ENCODE measurements at places on chromosomes 2 and 18.

DNA sequence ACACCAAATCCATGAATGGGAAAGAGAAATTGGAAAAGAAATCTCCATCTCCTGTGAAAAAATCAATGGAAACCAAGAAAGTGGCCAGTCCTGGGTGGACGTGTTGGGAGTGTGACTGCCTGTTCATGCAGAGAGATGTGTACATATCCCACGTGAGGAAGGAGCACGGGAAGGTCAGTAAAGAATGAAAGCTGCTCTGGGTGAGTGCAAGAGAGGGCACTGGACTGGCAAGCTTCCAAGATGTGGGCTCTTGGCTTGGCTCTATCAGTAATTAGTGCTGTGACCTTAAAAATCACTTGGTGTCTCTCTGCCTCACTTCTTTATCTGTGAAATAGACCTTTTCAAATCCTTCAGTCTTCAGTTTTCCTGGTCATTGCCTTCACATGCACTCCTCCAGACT is 89.0 kb downstream of the ZNF532 start:
- peak; percentile 24 for DNase-seq

DNA sequence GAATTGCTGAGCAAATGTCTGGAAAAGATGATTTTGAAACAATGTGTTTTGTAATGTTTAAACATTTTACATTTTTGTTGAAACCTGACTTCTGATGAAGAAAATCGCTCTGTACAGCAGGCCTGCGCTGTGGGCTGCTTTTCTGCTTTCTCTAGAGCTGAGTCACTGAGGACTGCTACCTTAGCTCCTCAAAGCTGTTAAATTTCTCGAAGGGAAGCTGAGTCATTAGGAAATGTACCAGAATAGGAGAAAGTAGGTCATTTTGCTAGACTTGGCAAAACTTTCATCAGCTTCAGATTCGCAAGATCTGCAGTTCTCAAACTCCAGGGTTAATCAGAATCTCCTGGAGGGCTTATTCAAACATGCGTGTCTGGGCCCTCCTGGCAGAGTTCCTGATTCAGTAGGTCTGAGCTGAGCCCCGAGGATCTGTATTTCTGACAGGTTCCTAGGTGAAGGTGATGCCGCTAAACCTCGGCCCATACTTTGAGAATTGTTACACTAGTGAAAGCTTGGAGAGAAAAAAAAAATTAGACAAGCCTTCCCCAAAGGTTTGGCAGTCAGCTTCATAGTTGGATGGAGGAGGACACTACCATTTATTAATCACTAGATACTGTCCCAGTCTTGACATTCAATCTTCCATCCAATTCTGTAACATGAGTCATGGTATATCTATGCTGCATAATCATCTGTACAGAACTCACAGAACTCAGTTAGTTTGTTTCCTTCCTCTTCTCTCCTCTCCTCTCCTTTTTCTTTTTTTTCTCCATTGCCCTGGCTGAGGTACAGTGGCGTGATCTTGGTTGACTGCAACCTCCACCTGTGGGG is 297.6 kb downstream of the PARD3B start:
- no peak for DNase-seq

- DNase-seq: no peak
These were observed 215.9 kb downstream of the RNF152 start for GRCh38 chr18:61676773-61677434.

DNA sequence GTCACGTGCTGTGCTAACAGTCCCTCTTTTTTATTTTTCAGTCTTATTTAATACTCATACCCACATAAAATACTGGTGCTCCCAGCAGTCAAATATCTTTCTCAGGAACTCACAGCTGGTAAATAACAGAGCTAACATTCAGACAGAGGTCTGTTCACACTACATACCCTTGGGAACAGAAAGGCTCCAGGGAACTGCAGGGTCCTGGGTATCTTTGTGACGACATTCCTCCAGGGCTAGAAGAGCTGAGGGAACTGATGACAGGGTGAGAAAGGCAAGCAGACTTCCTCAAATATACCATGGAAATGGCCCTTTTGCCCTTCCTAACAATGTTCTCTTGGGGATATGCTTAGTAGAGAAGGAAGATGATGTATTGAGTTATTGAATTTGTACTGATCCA is 19.3 kb downstream of the PDE6D start:
- no peak for DNase-seq

DNA sequence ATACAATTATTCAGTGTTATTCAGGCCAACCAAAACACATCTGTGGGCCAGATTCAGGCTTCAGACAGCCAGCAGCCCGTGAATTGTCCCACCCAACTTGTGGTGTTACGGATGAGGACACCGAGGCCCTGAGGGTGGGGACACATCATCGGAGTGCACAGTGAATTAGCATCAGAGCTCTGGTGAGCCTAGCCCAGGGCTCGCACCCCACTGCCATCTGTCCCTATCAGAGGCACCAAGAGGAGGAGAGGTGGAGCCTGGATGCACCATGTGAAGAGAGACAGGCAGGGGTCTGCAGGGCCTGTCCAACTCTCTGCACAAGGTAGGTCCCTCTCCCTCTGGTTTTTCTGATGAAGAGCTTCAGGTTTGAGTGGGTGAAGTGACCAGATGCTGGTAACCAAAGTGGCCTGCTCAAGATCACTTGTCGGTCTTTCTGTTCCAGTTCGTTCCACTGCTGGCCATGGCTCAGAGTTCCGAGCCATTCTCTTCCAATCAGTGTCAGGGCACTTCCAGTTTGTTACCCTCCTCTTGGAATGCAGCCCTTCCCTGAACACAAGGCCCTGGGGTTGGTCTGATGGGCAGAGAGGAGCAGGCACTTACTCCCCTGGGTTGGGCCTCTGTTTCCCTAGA is 14.8 kb upstream of the GLI2 start:
- no peak for DNase-seq

GRCh38 chr2:26562811-26563645 is 78.1 kb downstream of the CIB4 start:
- DNase-seq: no peak

DNA sequence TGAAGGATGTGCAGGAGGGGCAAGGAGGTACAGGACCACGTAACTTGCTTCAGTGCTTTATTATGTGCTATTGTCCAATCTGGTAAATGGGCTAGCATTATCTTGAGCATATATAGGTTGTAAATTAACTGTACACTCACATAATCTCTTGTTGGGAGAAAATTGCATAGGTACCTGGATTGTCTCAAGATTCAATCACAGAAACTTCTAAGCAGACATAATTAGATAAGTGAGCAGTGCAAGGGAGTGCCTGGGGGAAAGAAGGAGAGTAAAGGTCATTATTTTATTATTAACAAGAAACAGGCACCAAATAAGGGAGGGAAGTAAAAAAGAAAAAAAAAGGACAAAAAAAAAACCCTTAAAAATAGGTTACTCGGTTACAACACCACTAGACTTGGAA is 186.2 kb downstream of the MBD5 start:
- DNase-seq: no peak

DNA sequence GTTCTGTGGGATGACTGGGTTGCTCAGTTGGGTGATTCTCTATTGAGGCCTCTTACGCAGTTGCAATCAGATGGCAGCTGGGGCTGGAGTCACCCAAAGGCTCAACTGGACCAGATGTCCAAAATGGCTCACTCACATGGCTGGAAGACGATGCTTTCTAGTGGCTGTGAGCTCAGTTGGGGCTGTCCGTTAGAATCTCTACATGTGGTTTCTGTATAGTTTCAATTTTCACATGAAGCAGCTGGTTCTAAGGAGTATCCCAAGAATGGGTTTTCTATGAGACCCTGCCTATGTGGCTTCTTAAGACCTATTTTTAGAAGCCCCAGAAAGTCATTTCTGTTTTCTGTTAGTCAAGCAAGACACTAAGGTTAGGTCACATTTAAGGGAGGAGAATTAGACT is 4.4 kb downstream of the XRCC5 start:
- no peak for DNase-seq

- DNase-seq: no peak
These were observed 19.1 kb downstream of the CAPG start for GRCh38 chr2:85390941-85391669.

GRCh38 chr18:80033181-80034067 is 810 bp upstream of the RBFA start:
- no peak for DNase-seq

- DNase-seq: no peak
These were observed 65.6 kb downstream of the STRADB start for GRCh38 chr2:201517094-201517493.

- DNase-seq: no peak
These were observed 34.6 kb downstream of the ODC1 start for GRCh38 chr2:10413503-10413902.

DNA sequence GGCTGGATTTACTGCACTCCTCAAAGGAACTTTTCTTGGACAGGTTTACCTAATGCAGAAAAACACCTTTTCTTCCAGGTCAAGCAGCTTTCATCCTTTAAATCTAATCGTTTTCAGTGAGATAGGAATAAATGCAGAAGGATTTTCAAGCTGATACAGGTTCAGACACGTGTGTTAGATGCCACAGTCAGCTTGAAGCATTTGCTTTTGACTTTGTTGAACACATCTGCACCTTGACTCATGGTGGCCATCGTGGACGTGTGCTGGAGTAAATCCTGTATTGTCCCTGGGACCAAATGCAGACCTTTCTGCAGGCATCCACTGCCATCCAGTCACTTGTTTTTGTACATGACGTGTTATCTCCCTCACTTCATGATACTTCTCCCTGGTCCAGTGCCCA is 61.9 kb downstream of the KLHL29 start:
- DNase-seq: no peak

DNA sequence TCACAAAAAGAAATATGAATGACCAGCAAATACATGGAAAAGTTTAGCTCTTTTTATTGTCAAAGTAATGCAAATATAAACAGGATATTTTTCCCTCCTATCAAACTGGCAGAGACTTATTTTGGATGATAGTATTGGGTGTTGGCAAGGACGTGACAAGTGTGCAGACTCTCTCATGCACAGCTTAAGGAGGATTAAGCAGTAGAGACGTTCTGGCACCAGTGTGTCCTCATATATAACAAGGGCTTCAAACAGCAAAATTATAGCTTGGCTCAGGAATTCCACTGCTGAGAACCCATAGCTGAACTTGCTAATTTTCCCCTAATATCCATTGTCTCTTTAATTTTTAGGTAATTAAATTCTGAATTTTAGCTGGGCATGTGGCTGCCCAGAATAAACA is 114.4 kb downstream of the FAM124B start:
- no peak for DNase-seq

- no peak for DNase-seq
These were observed 44.2 kb upstream of the HS6ST1 start for GRCh38 chr2:128362889-128363228.

GRCh38 chr2:168543037-168543436 is 87.0 kb downstream of the CERS6 start:
- no peak for DNase-seq

- DNase-seq: no peak
These were observed 49.5 kb downstream of the TIMM21 start for GRCh38 chr18:74197705-74198341.

GRCh38 chr2:10844097-10844496 is 31.5 kb upstream of the PDIA6 start:
- DNase-seq: peak; percentile 67

DNA sequence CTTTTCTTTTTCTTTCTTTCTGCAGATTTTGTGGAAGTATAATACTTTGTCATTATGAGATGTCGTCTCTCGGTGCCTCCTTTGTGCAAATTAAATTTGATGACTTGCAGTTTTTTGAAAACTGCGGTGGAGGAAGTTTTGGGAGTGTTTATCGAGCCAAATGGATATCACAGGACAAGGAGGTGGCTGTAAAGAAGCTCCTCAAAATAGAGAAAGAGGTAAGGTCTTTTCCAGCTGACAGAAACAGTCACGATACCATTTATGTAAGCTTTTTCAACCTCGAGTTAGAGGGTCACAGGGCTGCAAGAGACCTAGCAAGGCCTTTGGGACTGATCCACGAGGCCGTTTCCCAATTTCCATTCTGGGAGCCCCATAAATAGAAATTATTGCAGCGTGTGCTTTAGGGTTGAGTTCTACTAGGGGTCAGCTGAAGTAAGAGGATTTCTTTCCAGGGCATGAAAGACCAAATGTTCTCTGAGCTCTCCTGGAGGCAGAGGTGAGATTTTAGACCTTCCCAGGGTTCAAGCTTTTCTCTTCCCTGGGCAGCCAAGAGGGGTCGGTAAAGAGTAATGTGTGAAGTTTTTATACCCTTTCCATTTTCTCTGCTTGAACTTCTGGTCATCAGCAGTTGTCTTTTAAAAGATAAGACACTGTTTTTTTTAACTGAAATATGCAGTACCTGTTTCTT is 15.5 kb downstream of the MAP3K20 start:
- no peak for DNase-seq

- no peak for DNase-seq
These were observed 2.1 kb downstream of the PDIA6 start for GRCh38 chr2:10810202-10811161.

- DNase-seq: no peak
These were observed 93.5 kb upstream of the OTOS start for GRCh38 chr2:240233885-240234502.

GRCh38 chr2:201257956-201258665 is 2.2 kb upstream of the CASP8 start:
- DNase-seq: no peak

DNA sequence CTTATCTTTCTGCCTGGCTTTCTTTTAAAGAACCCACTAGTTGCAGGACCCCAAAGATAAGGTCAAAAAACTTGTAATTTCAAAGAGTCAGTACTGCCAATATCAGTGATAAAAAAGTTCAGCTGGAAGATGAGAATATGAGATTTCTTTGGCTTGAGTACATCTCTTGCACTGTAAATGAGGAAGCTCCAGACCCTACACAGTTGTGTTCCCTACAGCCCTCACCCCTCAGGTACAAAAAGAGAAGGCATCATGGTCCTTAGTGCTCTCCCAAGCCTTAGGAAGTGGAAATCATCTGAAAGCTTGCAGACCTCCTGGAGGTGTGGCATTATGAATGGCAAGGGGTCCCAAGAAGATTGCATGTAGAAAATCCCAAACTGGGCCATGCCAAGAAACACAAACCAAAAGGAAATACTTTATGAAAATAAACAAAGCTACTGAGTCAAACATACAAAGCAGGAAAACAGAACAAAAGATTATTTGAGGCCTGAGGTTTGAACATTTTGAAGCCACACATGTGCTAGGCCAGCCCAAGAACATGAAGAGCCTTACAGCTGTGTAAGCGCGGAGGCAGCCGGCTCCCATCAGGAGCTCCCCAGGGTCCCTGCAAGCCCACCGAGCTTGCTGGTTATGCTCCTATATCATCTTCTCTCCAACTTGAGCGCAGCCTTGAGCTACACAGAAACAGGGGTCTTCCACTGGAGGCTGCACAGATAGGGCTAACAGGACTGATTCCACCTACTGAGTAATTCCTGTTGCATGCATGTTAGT is 217.0 kb downstream of the OSR1 start:
- DNase-seq: no peak

- no peak for DNase-seq
These were observed 155.1 kb upstream of the RASGRP3 start for GRCh38 chr2:33321236-33321771.

DNA sequence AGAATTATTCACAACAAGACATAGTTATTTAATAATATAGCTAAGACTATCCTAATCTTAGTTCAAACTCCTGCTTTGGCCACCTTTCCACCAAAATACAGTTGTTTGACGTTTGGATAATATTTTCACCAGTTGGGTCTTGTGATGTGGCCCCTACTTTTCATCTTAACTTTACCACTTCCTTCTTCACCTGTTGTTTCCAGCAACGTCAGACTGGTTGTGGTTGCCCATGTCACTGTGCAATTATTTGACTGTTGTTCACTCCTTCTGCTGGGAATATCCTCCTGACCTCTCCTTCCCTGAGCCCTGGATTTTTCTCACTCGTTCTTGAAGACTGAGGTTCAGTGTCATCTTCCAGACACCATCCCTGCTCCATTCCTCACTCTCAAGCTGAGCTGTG is 132.2 kb upstream of the RASGRP3 start:
- DNase-seq: no peak

All from SHP77 treated with DMSO at 0.1 percent for 48 hours (cell line).